ENCODE measurements at places on chromosomes 16 and 17.
A peak's percentile ranks its signal among the peaks of the same experiment; 100 is the strongest.

DNA sequence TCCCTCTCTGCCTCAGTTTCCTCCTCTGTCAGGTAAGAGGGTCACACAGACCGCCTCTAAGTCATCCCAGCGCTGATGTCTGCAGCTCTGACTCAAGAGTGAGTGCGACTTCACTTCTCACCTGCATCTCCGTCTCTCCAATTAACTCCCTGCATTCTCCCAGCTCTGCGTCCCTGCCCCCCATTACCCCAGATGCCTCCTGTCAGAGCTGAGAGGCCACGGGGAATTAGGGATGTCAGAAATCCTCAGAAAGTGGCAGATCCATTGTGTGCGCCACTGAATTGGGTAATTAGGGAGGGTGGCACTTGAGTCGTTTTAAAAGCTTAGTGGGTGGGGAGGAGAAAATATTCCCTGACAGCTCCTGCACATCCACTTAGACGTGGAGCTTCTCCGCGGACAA is 885.4 kb upstream of the EEF2KMT start:
- DNase-seq, result no peak

DNA sequence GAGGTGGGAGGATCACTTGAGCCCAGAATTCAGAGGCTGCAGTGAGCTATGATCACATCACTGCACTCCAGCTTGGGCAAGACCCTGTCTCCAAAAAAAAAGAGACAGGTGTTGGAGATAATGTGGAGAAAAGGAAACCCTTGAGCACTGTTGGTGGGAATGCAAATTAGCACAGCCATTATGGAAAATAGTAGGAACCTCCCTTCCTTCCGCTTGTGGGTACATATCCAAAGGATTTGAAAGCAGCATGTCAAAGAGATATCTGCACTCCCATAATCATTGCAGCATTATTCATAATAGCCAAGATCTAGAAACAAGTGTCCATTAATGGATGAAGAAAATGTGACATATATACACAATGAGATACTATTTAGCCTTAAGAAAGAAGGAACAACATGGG is 9.7 kb upstream of the ADCY7 start:
- DNase-seq, result no peak

DNA sequence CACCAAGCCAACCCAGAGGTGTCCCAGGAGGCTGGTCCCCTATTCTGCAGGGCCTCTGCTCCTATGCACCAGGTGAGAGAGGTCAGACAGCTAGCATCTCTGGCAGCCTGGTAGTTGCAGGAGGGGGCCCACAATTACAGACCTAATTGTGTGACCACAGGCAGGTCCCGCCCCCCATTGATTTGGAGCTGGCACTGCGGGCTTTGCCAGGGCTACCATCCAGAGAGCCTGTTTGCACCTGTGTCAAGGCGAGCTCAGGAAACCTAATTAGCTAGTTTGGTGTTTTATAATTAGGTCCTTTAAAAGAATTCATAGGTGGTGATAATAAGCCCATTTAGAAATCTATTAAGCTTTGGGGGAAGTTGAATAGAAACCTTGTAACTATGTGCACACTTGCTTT is 90.2 kb downstream of the MRM1 start:
- no peak for DNase-seq

DNA sequence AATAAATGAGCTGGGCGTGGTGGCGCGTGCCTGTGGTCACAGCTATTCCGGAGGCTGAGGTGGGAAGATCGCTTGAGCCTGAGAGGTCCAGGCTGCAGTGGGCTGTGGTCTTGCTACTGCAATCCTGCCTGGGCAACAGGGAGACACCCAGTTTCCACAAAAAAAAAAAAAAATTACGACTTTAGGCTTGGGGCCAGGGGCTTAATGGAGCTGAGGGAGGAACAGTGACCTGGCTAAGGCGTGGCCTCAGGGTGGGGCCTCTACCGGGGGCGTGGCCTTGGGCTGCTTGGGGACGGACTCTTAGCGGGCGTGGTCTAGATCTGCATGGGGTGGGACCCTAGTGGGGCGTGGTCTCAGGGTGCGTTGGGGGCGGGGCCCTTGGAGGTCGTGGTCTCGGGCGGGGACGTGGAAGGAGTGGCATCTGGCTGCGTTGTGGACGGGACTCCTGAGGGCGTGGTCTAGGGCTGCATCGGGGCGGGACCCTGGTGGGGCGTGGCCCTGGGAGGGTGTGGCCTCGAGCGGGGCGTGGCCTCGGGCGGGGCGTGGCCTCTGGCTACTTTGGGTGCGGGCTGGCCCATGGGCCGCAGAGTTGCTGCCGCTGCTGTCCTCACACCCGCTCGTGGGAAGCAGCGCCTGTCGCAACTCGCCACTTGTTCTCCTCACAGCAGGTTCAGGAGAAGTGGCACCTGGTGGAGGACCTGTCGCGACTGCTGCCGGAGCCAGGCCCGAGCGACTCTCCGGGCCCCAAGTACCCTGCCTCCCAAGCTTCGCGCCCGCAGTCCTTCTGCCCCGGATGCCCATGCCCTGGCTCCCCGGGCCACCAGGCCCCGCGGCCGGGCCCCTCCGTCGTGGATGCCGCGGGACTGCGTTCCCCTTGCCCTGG is 5.8 kb upstream of the C17orf99 start:
- peak; percentile 97 for DNase-seq

- no peak for DNase-seq
Measured at GRCh38 chr16:89147085-89147817, 24.3 kb upstream of the CDH15 start.

DNA sequence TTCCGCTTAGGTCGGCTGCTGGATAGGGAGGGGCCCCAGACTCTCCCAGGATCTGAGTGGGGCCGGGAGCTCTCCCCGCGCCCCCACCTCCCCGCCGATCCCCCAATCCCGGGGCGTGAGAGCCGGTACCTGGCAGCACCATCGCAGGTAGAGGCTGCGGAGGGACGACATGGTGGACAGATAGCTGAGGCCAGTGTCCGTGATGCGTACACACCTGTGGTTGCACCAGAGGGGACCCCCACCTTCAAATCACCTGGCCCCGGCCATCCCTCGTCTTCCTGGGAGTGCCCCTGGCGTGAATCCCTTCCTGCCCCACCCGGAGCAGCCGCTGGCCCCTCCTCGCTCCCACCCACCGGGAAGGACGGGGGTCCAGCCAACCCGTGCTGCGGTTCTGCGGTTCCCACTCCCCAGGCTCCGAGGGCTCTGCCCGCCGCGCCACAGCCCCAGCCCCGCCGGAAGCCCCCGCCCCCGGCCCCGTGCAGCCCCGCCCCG is 4.7 kb upstream of the WDR24 start:
- no peak for DNase-seq

DNA sequence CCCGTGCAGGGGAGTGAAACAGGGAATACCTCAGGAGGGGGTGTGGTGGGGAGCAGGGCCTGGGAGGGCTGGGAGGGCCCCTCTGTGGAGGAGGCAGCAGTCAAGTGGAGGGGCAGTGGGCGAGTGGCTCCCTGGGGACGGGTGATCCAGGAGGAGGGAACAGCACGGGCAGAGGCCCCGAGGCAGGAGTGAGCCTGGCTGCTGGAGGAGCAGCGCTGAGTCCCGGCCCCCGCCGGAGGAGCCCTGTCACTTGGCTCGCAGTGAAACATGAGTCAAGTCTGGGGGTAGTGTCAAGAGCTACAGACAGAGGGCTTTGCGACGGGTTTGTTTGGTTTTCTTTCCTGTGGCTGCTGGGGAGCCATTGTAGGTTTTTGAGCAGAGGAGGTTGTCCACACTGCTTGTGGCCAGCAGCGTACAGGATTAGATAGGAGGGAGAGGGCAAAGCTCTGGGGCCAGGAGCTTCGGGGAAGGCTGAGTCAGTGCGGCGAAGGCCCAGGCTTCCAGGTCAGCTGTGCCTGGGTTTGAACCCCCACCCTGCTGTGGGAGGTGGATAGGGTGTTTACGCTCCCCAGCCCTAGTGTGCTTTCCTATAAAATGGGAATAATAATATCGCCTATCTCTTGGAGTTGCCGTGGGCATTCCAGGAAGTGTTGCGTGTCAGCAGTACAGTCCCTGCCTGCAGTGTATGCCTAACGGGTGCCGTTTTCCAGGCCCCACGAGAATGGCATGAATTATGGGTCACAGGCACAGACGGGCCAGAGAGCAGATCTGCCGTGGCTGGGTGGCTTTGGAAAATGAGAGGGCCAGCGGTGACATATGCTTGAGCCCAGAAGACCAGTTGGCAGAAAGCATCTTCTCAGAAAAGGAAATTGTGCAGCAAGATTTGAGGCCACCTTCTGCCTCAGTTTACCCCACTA is 115.9 kb upstream of the CIBAR2 start:
- DNase-seq, result no peak

DNA sequence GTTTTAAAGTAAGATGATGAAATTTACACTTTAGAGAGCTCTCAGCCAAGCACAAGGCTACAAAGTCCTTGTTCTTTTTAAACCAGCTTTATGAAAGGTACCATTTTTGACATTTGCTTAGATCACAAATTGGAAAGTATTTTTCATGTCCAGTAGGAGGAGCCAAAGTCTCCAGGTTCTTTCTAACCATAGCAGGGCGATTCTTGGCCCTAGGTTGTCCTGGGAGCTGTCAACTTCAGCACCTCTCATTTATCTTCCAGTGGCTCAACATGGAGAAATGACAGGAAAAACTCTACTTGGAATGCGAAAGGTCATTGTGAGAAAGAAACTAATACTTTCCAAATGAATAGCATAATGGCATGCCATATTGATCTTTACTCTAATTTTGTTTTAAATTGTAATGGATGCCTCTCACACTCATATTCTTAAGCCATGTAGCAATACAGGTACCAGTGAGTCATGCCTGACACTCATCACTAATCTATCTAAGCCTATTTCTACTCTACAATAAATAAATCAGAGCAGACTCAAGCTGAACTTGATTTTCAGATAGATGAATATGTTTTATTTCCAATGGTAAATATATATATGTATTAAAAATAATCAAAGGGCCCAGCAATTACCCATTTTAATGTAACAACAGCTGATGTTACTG is 919.1 kb upstream of the EEF2KMT start:
- DNase-seq, result no peak

DNA sequence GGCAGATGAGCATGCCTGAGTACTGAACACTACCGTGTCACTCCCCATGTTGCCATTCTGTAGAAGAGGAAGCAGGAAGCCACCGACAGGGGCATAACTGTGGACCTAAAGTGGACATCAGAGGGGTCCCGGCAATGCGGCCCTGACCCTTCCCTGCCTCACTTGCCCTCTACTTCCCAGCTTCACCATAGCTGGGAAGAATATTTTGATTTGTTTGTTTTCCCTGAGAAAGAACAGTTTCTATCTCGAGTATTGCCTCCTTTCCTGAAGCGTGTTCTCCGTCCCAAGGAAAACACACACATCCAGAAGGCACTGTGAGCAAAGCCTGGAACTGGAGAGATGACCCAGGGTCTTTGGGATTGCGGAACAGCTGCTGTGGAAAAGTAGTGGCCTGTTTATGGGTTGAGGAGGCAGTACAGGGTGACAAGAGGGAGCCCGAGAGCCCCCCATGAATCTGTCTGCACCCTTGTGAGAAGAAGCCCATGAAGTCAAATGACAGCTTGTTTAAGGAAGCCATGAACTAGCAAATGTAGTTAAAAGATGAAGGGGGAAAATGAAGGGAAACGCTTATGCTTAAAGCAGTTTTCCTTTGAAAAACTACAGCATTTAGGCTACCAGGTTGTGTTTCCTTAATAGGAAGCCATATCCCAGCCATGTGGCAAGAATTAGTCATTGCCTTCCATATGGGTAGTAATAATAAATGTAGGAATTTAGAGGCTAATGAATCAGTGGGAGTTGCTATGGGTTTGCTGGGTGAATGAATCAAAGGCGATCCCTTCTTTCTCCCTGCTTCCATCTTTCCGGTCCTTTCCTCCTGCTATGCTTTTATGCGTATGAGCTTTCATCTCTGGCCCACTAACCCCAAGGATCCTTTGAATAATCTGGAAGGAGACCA is 90.0 kb upstream of the TBX2 start:
- no peak for DNase-seq

- DNase-seq, result no peak
Measured at GRCh38 chr17:13016881-13017654, 759 bp downstream of the ELAC2 start.

DNA sequence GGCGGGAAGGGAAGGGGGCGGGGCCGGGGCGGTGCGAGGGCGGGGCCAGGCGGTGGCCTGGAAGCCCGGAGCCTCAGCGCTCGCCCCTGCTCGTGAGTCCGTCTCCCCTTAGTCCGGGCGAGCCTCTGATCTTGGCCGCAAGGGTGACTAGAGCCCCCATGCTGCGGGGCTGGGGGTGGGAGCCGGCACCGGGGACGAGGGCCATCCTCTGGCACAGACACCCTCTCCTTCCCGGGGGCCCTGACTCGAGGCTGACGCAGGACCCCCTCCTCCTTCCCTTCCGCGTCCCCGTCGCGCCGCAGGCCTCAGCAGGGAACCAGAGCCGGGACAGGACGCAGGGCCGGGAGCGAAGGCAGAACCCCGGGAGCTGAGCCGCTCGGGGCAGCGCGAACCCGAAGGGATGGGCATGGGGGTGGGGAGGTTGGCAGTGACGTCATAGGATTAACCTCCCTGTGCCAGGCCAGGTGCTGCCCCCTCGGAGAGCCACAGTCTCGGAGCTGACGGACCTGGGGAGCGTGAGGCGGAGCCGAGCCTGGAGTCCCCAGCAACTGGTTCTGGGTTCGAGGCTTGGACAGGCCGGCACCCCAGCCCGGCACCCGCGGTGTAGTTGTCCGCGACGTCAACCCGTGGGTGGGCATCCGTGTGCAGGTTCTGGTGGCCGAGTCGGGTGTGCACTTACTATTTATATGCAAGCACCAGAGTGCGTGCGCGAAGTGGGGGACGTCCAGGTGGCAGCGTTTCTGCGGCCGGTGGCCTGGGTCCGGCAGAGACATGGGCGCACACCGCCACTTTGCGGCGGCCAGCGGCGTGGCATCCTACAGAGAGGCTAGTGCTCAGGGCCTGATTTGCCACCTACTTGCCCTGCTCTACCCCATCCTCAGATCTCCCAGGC is 503 bp upstream of the PLCD3 start:
- peak; percentile 82 for DNase-seq

DNA sequence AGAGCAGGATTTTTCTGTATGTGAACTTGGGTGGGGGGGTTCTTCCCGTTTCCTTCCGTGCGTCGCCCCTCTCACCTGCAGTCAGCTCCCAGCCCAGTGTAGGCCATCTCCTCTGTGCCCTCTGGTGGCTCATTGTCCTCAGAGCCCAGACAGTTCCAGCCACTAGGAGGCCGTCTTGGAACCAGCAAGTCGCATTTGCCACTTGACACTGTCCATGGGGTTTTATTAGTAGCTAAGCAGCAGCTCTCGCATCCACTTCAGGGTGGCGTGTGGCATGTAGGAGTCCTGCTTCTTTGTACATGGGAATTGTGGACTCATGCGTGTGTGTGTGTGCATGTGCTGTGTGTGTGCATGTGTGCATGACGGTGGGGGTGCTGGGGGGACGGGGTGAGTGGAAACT is 74.0 kb downstream of the SEC14L1 start:
- DNase-seq, result no peak

GRCh38 chr17:63549289-63549945 is 860 bp upstream of the DCAF7 start:
- no peak for DNase-seq
